ENCODE measurements at places on chromosomes 12 and 14.

DNA sequence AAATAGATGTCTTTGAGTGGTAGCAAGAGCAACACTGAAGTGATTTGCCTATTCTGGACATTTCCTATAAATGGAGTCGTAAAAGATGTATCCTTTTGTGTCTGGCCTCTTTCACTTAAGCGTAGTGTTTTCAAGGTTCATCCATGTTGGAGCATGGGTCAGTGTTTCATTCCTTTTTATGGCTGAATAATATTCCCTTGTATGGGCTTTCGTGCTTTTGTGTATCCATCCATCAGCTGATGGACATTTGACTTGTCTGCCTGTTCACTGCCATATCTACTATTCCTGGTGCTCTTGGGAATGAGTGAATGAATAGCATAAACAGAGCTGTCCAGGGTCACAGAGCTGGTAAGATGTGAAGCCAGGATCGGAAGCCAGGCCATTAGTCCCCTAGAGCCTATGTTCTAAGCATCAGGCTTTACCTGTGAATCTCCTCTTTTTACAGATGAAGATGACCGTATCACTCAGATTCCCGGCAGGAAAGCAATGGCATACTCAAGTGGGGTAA lies 1.8 kb upstream of the P2RX7 start:
- no peak for DNase-seq

- peak; percentile 87 for DNase-seq
Measured at GRCh38 chr14:70881549-70882177, 25.6 kb upstream of the PCNX1 start.

GRCh38 chr12:128823216-128823915 lies 392 bp downstream of the SLC15A4 start:
- DNase-seq, result no peak

GRCh38 chr12:70557583-70558191 lies 79.5 kb downstream of the PTPRB start:
- DNase-seq, result no peak

DNA sequence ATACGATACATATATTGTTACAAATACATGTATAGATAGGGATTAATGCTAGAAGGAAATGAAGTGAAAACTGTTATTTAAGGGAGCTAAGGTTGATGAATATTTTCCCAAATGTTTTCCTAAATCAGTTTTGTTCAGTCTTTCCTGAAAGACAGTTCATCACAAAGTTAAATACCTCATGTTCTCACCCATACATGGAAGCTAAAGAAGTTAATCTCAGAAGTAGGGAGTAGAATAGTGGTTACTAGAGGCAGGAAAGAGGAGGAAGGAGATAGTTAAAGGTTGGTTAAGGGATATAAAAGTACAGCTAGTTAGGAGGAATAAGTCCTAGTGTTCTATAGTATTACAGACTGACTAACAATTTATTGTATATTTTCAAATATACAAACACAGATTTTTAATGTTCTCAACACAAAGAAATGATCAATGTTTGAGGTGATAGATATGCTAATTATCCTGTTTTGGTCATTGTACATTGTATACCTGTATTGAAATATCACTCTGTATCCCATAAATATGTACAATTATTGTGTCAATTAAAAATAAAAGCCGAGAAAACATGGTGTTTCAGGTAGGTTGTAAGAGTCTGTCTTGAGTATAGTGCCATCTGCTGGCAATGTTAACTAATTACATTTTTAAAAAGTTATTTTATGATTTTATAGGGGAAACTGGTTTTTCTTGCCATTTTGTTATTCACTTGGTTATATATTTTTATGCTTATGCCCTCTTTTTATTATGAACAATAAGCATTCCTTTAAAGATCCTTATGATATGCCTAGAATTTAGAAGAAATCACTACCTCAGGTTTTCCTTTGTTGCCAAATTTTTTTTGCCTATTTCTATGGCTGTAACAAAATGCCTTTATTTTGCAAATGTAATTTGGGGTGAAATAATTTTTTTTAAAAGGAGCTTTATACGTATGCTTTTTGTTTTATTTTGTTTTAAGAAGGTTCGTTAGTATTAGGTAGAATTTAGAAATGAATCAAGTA lies 26.9 kb downstream of the ZDHHC17 start:
- DNase-seq, result no peak

GRCh38 chr12:85441741-85442140 lies 161.7 kb downstream of the ALX1 start:
- DNase-seq, result no peak

DNA sequence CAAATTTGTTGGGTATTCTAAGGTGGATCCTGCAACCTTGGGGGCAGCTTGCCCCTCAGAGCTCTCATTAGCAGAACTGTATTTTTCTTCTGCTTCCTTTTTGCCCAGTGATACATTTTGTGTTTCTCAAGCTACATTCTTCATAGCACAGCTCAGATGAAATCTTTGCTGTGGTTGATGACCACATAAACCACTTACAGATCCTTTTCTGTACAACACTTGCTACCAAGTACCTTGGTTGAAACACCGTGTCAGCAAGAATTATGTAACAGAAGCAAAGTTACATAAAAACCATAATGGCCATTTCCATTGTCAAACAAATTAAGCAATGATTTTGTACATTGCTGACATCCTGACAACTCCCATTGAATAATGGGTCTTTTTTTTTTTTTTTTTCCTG lies 9.7 kb upstream of the PLBD1 start:
- DNase-seq, result peak; percentile 90

GRCh38 chr12:45745861-45746277 lies 16.4 kb downstream of the ARID2 start:
- DNase-seq, result no peak

DNA sequence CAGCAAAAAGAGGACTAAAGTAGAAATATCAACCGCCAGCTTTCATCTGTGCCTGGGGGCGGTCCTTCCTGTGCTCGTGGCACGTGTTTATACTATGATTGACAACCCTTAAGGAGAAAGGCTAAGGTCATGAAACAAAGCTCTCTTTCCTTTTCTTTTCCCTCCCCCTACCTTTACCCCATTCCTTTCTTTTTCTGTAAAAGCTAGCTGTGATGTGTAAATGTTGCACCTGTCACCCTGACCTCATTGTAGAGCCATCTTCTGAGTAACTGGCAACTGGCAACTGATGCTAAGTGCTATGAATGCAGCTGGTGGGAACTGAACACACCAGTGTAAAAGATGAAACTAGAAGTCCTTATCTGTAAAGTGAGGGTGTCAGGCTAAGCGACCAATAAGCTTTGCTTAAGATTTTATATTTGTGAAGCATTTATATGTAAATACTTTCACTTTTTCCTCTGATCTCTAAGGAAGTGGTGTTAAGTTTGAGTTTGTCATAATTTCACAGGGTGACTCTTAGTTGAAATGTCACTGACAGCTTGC lies 102.8 kb upstream of the BCAT1 start:
- DNase-seq, result peak; percentile 66

GRCh38 chr12:51687614-51688013 lies 96.6 kb downstream of the SCN8A start:
- no peak for DNase-seq

DNA sequence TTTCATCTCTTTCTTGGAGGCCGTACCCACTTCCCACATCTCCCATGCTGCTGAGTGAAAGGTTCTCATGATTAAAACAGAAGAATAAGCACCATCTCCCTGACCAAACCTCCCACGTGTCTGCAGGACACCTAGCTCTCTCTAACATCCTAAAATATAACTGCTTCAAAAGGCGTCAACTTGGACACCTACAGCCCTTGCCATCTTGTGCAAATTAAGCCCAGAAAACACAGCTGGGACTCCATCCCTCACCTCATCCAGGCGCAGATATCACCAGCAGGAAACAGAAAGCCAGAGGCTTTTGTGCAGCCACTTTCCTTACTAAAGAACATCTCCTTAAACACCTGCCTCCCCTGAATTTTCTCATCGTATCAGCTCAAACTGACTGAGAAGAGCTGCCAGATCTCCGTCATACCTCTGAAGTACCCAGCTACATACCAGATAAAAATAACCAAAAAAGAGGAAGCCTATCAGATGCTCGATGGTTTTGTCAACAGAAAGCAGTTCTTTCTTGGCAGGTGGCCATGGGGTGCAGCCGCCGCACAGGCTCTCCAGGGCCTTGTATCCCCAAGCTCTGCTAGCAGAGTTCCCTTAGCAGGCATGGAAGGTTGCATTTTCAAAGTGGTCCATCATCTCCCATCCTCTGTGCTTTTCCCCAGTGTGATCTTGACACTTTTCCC lies 28.8 kb downstream of the MAP3K9 start:
- peak; percentile 45 for DNase-seq

Data from HL-60 (cell line).